Heart left ventricle (tissue), 16 donors: ENCODE measurements at places on chromosomes 4 and X. TPM values are rescaled to one million over a fixed set of nuclear protein-coding genes. Genes with fewer than 3 reads are reported as not detected.

- H3K27ac ChIP-seq = no peak overlapping the region
- no peak overlapping the region for H3K4me3 ChIP-seq
- no peaks in the 10 kb centered on the region for H3K36me3 ChIP-seq
- no peaks in the 10 kb centered on the region for H3K4me1 ChIP-seq
- DNase-seq = no peak
Observed at GRCh38 chr4:6538575-6538974, 36.4 kb upstream of the MAN2B2 start.

GRCh38 chr4:25860586-25861279 is 2.1 kb downstream of the SEL1L3 start:
- DNase-seq = peak; percentile 11
- H3K4me3 ChIP-seq = no peak overlapping the region
- no peaks in the 10 kb centered on the region for H3K27me3 ChIP-seq

- H3K36me3 ChIP-seq = no peaks in the 10 kb centered on the region
- no peak overlapping the region for H3K4me3 ChIP-seq
- H3K4me1 ChIP-seq = peaks cover 21% of the 10 kb centered on the region
- H3K27me3 ChIP-seq = no peaks in the 10 kb centered on the region
Observed at GRCh38 chrX:33082371-33082770, 129.0 kb downstream of the DMD start.

GRCh38 chr4:29142708-29143107 is 1577.5 kb upstream of the PCDH7 start:
- no peak overlapping the region for H3K27ac ChIP-seq
- DNase-seq = no peak
- H3K4me3 ChIP-seq = no peak overlapping the region
- no peaks in the 10 kb centered on the region for H3K4me1 ChIP-seq
- no peaks in the 10 kb centered on the region for H3K27me3 ChIP-seq
- no peaks in the 10 kb centered on the region for H3K36me3 ChIP-seq

DNA sequence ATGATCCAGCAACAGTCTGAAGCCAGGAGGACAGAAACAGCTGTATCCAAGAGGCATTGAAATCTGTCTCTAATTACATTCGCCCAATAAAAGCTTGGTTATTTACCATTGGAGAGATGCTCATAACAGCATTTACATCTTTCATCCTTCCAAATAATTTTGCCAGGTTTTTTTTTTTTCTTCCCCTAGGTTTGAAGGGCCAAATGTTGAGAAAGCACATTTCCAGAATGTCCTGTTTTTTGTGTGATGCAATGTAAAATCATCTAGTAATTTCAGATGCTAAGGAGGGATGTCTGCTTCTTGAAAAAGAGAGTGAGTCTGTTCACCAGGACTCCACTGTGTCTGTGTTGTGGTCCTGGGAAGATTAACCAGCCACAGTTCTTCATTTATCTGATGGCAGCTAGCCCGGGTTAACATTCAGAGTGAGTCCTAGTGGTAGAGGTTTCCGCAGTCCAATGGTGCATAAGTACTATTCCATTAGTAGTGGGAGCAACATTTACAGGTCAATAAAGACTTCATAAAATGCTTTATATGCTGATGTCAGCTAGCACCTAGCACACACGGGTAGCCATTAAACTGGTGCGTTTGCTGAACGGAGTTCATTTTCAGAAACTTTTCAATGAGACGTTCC is 406.8 kb downstream of the STIM2 start:
- DNase-seq = no peak
- H3K36me3 ChIP-seq = no peaks in the 10 kb centered on the region
- no peaks in the 10 kb centered on the region for H3K27me3 ChIP-seq
- no peak overlapping the region for H3K27ac ChIP-seq
- H3K4me3 ChIP-seq = no peak overlapping the region

DNA sequence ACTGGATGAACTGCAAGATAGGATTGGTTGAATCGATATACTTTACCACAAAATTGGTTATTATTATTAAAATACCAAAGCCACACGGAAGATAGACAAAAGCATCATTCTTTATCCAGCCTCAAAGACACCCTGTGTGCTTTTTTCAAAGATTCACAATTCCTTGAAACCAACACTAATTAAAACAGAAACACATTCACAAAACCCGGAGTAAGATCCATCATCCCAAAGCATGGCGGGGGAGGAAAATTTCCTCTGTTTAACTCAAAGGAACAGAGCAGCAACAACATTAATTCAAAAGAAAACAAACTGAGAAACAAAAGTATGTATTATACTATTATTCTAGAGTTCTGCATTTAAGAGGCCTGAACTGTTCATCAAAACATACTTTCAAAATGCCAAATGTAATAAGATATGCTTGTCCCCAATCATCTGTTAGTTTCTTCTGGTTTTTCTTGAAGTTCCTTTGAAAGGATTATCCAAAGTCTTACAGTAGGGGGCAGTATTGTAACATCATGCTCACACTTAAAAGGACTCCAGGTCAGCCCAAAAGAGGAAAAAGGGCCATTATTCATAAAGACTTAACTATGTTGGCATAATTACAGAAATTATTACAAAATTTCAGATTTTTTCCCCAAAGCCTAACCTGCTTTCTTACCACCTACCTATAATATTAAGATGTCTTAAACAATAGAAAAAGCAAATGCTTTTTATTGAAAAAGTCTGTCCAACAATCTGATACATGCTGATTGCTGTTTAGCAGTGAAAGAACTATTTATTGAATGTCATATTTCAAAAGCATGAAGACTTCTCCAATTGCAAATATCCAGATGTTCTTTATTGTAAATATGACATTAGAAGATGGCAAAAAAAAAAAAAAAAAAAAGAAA is 168.7 kb downstream of the SCFD2 start:
- H3K4me3 ChIP-seq = no peak overlapping the region
- no peak for DNase-seq
- H3K4me1 ChIP-seq = no peaks in the 10 kb centered on the region
- H3K36me3 ChIP-seq = no peaks in the 10 kb centered on the region

DNA sequence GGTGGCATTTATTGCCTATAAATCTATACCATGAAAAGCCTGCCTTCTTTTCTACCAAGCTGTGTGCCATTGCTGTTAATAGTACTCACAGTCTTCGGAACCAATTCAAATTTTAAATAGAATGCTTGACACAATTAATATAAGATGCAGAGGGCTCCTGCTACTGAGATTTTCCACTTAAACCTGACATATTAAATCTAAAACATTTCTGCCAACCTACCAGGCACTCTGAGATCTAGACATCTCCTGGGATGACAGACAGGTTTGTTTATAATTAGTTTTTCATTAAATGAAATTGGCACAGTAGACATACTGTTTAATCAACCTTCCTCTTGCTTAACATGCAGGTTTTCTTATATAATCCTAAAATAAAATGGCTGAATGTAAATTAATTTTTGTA is 117.3 kb upstream of the CBR4 start:
- H3K27ac ChIP-seq = no peak overlapping the region
- no peak overlapping the region for H3K4me3 ChIP-seq
- no peaks in the 10 kb centered on the region for H3K4me1 ChIP-seq
- H3K27me3 ChIP-seq = no peaks in the 10 kb centered on the region
- H3K36me3 ChIP-seq = peaks cover 60% of the 10 kb centered on the region
- DNase-seq = no peak

GRCh38 chr4:187558391-187558790 is 437.2 kb upstream of the ZFP42 start:
- no peak for DNase-seq
- H3K4me1 ChIP-seq = no peaks in the 10 kb centered on the region
- H3K4me3 ChIP-seq = no peak overlapping the region

DNA sequence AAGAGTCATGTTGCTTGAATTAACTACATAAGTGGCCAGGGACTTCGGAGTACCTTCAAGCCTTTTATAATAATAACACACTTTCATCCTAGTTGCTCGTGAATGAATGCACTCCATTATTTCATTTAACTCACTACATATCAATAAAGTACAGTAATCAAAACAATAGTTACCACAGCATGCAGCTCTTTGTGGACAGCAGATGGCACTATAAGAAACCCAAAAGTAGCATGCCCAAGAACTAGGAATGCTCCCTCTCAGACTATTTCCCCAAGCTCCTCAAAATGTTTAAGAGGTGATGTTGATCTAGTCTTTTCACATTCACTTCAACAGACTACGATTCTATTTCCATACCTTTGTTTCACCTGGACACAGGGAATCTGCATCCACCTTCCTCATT is 500.8 kb upstream of the DIAPH2 start:
- H3K27me3 ChIP-seq = no peaks in the 10 kb centered on the region
- H3K4me1 ChIP-seq = no peaks in the 10 kb centered on the region
- H3K4me3 ChIP-seq = no peak overlapping the region
- no peak for DNase-seq

DNA sequence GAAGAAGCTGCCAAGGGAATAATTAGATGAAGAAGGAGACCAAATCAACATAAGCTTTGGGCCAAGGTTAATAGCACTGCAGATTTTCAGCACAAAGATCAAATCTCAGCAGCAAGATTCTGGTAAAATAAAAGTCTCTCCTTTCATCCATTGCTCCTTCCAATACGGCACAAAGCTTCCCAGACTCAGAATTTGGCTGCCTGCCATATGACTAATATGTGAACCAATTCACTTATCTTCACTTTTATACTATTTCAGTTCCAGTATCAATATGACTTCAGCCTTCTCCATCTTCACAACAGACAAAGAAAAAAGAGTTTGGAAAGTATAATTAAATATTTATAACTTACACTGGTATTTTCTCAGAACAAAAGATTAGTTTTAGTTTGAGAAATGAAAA is 978.3 kb upstream of the GRID2 start:
- DNase-seq = no peak
- H3K36me3 ChIP-seq = no peaks in the 10 kb centered on the region
- no peak overlapping the region for H3K4me3 ChIP-seq

DNA sequence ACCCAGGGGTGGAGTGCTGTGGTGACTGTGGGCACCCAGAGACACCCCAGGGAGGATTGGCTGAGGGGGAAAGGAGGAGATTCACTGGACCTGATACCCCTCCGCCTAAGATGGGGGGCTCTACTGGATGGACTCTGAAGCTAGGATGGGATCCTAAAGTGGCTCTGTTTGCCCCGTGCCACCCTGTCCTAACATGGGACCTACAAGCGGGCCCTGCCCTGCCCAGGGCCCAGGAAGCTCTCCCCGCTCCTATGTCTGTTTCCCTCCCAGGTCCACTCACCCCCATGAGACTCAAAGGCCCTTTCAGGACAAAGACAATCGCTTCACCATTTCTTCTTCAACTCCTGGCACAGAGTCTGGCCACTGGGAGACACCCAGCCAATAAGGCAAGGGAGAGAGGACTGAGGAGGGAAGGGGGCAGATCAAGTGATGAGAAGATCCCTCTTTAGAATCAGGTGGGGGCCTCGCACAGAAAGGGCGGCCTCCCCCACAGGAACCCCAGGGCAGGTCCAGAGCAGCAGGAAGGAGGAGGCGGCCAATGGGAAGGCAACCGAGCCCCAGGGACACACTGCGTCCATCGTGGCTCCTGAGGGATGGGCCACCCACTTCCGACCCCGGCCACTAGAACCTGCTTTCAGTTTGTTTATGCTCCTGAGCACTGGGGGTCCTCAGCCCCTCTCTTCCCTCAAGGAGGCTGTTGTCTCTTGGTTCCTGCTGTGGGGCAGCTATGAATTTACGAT is 155.4 kb downstream of the AFAP1 start:
- H3K4me3 ChIP-seq = no peak overlapping the region
- no peaks in the 10 kb centered on the region for H3K27me3 ChIP-seq
- no peak overlapping the region for H3K27ac ChIP-seq
- H3K36me3 ChIP-seq = peaks cover 5% of the 10 kb centered on the region
- DNase-seq = no peak
- H3K4me1 ChIP-seq = peaks cover 35% of the 10 kb centered on the region

DNA sequence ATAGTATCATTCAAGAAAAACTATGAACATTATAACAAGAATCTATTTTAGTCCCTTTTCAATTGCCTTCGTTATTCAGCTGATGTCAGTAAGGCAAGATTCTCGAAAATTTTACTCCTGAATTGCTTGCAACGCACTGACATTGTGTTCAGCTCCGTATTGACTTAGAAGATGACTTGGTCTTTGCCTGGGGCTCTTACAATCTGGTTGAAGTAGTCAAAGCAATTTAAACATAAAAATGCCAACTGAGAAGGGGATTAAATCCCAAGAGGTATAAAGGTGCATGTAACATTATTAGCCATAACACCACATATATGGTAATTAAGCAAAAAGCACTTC is 507.1 kb downstream of the CENPC start:
- no peaks in the 10 kb centered on the region for H3K27me3 ChIP-seq
- no peak overlapping the region for H3K4me3 ChIP-seq
- H3K4me1 ChIP-seq = no peaks in the 10 kb centered on the region
- no peak overlapping the region for H3K27ac ChIP-seq
- no peaks in the 10 kb centered on the region for H3K36me3 ChIP-seq

GRCh38 chrX:14232688-14233087 is 203.0 kb upstream of the GEMIN8 start:
- no peaks in the 10 kb centered on the region for H3K36me3 ChIP-seq
- H3K4me1 ChIP-seq = no peaks in the 10 kb centered on the region
- no peak for DNase-seq
- H3K27ac ChIP-seq = no peak overlapping the region
- H3K27me3 ChIP-seq = no peaks in the 10 kb centered on the region
- no peak overlapping the region for H3K4me3 ChIP-seq

GRCh38 chr4:110004556-110004955 is 91.9 kb downstream of the EGF start:
- H3K4me3 ChIP-seq = no peak overlapping the region
- H3K27me3 ChIP-seq = no peaks in the 10 kb centered on the region
- peaks cover 6% of the 10 kb centered on the region for H3K4me1 ChIP-seq
- H3K36me3 ChIP-seq = no peaks in the 10 kb centered on the region
- DNase-seq = no peak

DNA sequence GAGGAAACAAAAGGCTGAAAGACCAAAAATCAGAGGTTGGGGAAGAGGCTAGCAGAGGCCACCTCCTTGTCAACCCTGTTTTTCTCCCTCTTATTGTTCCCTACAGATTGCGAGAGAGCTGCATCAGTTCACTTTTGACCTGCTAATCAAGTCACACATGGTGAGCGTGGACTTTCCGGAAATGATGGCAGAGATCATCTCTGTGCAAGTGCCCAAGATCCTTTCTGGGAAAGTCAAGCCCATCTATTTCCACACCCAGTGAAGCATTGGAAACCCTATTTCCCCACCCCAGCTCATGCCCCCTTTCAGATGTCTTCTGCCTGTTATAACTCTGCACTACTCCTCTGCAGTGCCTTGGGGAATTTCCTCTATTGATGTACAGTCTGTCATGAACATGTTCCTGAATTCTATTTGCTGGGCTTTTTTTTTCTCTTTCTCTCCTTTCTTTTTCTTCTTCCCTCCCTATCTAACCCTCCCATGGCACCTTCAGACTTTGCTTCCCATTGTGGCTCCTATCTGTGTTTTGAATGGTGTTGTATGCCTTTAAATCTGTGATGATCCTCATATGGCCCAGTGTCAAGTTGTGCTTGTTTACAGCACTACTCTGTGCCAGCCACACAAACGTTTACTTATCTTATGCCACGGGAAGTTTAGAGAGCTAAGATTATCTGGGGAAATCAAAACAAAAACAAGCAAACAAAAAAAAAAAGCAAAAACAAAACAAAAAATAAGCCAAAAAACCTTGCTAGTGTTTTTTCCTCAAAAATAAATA is 179.9 kb downstream of the AR start:
- H3K4me1 ChIP-seq = peaks cover 3% of the 10 kb centered on the region
- no peak overlapping the region for H3K4me3 ChIP-seq
- no peaks in the 10 kb centered on the region for H3K36me3 ChIP-seq
- no peak for DNase-seq
- H3K27ac ChIP-seq = no peak overlapping the region

CFP gene
- 1.7 TPM for total RNA-seq

FAM156B gene
- 7.5 TPM for total RNA-seq

ABCD1 gene
- 18.2 TPM for total RNA-seq

ANK2 gene
- total RNA-seq = 323 TPM

MAGEC3 gene
- not detected for total RNA-seq

ZNF827 gene
- 25.6 TPM for total RNA-seq

FAM53A gene
- 0.99 TPM for total RNA-seq

PAQR3 gene
- 6.7 TPM for total RNA-seq

RIBC1 gene
- total RNA-seq = 1.0 TPM

USP17L15 gene
- not detected for total RNA-seq
